Forelimb muscle (tissue), 1 donor: ENCODE measurements at places on chromosomes 16 and 17. TPM values are rescaled to one million over a fixed set of nuclear protein-coding genes. Genes with fewer than 3 reads are reported as not detected.

Gene ITGB3
- polyA plus RNA-seq: 12.3 TPM

Gene KRT222
- 0.13 TPM for polyA plus RNA-seq

Gene KRTAP4-1
- polyA plus RNA-seq: not detected

Gene USP43
- 0.42 TPM for polyA plus RNA-seq

Gene SEBOX
- not detected for polyA plus RNA-seq

Gene SLC4A1
- polyA plus RNA-seq: 11.3 TPM

Gene JMJD6
- polyA plus RNA-seq: 22.8 TPM

Gene KRTAP1-3
- not detected for polyA plus RNA-seq

Gene CES3
- polyA plus RNA-seq: 0.40 TPM

Gene SHISA9
- 0.13 TPM for polyA plus RNA-seq

- no peak for DNase-seq
These were observed 13.5 kb downstream of the TMC6 start for GRCh38 chr17:78114831-78115723.

GRCh38 chr17:74199306-74200092, 4.0 kb upstream of the RPL38 start:
- DNase-seq: no peak

DNA sequence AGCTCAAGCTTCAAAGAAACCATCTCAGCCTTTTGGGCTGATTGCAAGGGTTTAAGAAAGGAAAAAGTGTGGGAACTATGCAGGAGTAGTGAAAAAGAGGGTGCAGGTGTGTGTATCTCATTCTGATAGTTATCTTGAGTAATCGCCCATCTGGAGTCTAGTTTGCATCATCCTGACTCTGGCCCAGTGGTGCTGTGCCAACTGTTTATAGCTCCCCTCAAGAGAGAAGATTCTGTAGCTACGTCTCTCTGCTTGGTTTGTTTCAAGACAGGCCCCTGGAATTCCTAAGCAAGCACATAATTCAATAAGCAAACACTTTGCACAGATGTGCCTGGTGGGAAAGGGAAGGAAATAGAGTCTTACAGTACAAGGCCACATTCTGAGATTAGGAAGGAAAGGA, 144.4 kb downstream of the HAPSTR1 start:
- no peak for DNase-seq

- DNase-seq: no peak
These were observed 45.1 kb downstream of the NOG start for GRCh38 chr17:56638591-56639051.

DNA sequence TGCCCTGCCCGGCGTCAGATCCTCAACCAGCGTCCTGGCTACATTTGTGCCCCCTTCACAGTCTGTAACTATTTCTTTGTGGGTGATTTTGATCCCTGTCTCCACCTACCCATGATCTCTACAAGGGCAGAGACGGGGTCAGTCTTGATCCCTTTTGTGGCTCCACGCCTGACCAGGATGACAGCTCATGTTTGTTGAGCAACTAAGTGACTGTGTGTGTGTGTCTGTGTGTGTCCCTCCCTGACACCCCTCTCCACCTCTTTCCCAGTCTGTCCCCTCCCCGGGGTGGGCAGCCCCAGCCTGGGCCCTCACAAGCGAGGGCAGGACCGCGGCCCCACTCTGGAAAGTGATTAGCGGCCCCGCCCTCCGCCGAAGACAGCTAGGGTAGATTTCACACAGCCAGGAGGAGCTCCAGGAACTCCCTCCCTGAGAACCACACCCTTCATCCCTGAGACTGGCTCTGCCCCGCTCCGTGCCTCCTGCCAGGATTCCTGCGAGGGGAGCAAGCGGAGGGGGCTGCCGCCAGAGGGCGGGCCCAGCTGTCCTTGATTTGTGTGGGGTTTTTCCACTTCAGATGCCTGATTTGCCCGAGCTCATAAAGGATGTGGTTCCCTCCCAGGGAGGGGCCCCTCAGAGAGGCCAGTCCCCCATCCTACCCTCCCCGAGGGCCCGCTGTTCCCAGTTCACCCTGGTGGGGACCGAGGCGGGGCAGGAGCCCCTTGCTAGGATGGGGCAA, 5.3 kb upstream of the HS3ST6 start:
- DNase-seq: no peak

- no peak for DNase-seq
These were observed 97.3 kb upstream of the CHMP6 start for GRCh38 chr17:80894439-80894721.

DNA sequence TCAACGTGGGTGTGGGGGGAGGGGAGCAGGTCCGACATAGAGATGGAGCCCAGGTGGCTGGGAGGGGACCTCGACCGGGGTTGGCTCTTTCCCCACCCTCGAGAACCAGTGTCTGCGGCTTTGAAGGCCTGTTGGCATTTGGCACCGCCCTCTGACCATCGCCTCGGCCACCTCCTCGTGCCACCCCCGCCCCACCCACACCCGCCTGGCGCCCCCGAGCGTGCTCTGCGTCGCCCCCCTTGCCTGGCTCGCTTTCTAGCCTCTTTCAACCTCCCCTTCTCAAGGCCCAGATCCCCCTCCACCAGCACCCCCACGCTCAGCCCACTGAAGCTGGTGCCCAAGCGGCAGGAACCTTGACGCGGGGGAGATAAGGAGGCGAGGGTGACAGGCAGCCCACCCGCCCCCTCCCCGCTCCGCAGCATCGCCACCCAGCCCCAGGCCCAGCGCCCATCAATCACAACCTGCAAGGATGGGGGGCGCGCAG, 619 bp downstream of the CACNB1 start:
- no peak for DNase-seq

DNA sequence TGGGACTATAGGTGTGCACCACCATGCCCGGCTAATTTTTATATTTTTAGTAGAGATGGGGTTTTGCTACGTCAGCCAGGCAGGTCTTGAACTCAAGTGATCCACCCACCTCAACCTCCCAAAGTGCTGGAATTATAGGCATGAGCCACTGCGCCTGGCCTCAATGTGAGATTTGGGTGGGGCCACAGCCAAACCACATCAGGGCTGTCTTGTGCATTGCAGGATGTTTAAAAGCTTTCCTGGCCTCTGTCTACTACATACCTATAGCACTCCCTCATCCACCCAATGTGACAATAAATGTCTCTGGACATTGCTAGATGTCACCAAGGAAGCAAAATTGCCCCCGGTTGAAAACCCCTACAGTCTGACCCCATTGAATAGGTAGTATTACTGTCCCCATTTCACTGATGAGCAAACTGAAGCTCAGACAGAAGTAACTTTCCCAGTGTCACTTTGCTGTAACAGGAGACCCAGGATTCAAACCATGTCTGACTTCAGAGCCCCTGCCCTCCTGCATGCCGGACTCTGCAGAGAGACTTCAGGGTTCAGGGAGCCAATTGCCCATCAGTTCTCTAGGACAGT, 3.6 kb upstream of the MAP3K14 start:
- DNase-seq: no peak

DNA sequence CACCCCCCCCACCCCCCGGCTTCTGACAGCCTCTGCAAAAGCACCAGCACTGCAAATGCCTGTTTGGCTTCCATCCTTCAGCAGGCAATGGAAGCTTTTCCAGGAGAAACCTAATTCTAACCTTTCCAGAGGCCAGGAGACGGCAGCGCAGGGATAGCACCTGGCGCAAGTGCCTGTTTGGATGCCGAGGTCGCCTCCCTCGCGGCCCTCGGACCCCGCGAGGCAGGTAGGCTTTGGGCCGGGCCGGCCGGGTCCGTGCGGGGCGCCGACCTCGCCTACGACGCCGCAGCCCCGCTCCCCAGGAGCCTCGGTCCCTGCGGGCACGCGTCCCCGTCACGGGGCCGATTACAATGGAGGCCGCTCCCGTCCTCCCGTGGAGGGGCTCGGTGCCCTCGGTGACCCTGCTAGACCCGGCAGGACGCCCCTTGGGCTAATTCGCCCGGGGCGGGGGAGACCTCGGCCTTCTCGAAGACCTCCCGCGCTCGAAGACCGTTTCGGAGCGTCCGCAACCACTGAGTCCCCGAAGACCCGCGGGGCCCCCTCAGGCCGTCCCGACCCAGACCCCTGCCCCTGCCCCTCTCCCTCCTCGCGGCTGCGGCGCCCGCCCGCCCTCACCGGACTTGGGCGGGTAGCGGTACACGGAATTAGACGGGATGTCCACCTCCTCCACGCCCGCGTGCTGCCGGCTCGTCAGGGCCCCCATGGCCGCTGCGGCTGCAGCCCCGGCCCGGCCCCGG, 587 bp downstream of the RNF157 start:
- DNase-seq: no peak

DNA sequence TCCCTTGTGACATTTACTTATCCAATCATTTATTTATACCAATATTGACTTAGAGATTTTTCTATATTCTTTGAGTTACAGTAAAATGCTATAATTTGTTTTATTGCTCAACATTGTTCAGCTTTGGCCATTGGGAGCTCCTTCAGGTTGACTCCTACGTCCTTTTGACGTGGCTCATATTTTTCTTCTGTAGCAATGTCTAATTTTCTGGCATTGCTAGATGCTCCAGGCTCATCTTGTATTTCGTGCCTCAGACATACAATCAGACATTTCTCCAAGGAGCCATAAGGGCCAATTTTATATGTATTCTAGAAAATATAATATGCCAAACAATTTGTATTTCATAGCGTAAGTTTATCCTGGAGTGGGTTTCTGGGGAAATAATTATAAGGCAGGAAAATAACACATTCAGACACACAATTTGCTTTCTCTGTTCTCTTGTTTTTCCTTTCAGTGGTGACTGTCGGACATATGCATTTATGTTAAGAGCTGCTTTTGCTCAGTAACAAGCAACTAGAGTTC, 355.1 kb upstream of the MON1B start:
- peak; percentile 79 for DNase-seq

DNA sequence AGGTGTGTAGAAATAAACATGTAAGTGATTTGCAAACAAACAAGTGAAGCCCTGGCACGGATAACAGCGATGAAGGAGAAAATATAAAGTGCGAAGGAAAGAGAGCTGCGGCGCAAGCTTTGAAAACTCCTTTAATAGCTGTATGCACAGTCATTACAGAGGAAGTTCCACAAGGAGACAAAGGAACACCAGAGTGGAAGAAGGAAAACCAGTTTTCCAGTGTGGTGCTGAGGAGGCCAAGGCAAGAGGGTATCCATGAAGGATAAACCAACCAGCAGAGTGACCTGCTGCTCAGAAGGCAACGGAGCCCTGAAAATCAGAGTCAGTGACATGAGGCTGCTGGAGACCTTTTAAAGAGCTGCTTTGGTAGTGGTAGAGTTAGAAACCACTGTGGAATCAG, 24.4 kb downstream of the METTL16 start:
- no peak for DNase-seq
